ENCODE measurements at places on chromosomes 6 and 20.

DNA sequence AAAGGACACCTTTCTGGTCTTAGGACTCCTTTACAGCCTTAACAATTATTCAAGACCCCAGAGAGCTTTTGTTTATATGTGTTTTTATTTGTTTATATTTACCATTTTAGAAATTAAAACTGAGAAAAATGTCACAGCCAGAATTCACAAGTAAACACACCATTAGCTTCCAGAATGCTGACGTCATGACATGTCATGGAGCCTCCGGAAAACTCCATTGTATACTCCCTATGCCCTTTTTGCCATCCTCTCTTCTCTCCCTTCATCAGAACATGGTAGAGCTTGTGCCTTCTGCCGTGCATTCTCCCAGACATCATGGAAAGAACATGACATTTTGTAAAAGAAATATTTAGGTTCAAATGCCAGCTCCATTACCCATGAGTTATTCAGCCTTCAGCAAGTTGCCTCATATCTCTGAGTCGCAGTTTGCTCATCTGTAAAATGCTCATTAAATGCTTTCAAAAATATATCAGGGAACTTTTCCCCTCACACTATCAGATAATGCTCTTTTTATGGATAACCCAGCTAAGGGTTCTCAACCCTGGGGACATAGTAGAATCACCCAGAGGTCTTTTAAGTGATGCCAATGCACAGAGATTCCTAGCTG is 27.8 kb downstream of the TNFAIP3 start:
- no peak for DNase-seq

GRCh38 chr6:25302677-25303128 is 23.5 kb downstream of the CARMIL1 start:
- DNase-seq: no peak

DNA sequence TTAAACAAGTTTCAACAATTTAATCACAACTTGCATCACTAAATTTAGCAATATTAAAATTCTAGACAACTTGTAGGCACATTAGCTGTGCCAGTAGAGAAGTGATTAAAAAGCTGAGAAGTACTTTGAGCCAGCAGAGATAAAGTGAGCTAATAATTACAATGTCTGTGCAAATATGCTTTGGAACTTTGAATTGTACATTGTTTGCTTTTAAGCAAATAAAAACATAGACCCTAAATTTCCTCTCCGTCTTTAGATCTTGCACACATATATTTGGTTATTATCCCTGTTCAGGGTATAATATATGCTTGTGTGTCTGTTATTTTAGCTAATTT is 44.2 kb upstream of the DEFB112 start:
- no peak for DNase-seq

DNA sequence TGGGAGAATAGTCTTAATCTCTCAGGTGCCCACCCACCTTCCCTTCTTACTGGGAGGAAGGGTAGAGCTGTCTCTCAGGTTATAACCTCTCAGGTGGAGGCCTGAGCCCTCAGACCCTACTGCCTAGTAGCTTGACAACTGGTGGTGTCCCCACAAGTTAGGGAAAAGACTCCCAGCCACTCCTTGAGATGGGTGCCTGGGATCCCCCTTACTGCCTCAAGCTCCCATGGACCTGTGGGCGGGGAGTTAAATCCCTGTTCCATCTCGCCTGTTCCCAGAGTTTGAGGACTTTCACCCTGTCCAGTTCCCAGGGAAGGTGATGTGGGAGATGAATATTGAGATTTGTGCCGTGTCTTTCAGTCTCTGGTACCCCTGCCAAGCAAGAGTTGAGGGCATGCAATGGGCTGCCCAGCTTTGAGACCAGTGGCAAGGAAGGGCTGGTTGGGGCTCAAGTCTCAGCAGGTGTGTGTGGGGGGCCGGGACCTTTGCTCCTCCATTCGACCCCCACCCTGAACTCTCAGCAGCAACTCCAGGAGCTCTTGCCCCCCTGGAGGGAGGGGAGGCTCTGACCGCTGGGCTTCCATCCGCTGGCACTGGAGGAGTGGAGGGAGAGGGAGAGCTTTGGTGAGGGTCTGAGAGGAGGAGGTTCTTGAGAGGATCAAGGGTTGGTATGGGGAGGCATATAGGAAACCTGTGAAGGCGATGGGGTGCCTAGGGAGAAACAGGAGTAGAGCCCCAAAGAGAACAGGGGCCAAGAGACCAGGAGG is 1.1 kb upstream of the PBX2 start:
- no peak for DNase-seq

GRCh38 chr6:63964366-63964765 is 328.8 kb downstream of the PHF3 start:
- DNase-seq: no peak

GRCh38 chr6:44641344-44642031 is 254.0 kb downstream of the CDC5L start:
- no peak for DNase-seq

DNA sequence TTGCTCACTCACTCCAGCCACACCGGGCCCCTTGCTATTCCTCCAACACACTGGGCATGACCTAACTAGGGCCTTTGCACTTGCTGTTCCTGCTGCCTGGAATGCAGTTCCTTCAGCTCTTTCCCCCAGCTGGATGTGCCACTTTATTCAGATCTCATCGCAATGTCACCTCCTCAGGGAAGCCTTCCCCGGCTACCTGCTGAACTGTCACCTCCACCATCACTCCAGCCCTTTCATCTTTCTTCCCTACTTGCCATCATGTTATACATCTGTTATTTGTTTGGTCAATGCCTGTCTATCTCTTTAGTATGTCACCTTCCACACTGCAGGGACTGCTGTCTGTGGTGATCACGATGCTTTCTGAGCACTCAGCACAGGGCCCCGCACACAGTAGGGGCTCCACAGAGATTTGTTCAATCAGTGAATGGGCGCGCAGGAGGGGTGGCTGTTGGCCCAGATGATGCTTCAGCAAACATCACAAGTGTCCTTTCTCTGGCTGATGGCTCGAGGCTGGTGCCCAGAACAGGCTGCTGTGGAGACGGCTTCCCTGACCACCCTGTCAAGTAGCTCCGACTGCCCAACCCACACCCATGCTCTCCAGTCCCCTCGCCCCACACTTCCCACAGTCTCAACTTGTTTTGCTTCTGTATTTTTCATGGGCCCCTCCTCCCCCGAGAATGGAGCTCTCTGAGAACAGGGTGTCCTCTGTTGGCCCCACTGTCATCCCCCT is 31.8 kb downstream of the CEBPB start:
- no peak for DNase-seq

DNA sequence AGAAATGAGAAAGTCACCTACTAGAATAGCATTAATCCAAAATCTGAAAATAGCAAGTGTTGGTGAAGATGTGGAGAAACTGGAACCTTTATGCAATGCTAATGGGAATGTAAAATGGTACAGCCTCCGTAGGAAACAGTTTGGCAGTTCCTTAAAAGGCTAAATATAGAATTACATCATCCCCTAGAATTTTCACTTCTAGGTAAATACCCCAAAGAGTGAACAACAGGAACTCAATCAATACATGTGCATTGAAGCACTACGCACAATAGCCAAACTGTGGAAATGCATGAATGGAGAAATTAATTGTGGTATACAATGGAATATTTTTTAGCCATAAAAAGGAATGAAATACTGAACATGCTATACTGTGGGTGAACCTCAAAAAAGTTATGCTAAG is 982.0 kb upstream of the FLRT3 start:
- no peak for DNase-seq

GRCh38 chr6:148983966-148984365 is 237.1 kb downstream of the UST start:
- no peak for DNase-seq

DNA sequence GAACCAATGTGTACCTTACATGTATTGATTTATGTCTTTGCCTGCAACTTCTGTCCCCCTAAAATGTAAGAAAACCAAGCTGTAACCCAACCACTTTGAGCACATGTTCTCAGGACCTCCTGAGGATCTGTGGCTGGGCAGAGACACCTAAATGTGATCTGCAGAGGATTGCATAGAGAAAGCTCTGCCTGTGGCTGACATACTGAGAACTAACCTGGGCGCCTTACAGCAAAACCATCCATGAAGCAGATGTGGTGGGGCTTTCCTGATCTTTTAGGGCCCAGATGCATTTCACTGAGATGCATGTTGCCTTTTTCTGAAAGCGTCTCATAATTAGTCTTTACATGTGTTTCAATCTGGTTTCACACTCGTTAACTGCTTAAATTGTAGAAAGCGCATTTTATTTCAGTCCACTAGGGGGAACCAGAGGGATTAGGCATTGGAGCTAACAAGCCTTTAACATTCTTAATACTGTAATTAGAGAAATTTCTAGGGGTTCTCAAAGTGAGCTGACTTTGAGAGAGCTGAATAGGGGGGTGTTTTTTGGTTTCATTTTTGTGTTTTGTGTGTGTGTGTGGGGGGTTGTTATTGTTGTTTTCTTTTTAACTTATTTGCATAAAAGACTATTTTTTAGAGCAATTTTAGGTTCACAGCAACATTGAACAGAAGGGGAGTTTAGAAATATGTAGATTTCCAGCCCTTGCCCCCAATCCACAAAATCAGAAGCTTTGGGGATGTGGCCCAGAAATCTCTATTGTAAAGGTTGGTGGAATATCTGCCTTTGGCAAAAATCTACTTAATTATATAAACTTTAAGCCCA is 50.9 kb upstream of the FAM184A start:
- no peak for DNase-seq

- no peak for DNase-seq
Measured at GRCh38 chr6:37238381-37238780, 19.2 kb upstream of the TBC1D22B start.

- DNase-seq: no peak
Measured at GRCh38 chr6:106801256-106801655, 171.9 kb downstream of the QRSL1 start.

GRCh38 chr20:42435230-42435629 is 754.5 kb downstream of the PTPRT start:
- DNase-seq: no peak

GRCh38 chr6:3414327-3415081 is 42.3 kb downstream of the SLC22A23 start:
- DNase-seq: peak; percentile 6

GRCh38 chr6:19380293-19380692 is 456.9 kb upstream of the ID4 start:
- no peak for DNase-seq

- DNase-seq: no peak
Measured at GRCh38 chr6:11460001-11460668, 77.4 kb upstream of the TMEM170B start.

DNA sequence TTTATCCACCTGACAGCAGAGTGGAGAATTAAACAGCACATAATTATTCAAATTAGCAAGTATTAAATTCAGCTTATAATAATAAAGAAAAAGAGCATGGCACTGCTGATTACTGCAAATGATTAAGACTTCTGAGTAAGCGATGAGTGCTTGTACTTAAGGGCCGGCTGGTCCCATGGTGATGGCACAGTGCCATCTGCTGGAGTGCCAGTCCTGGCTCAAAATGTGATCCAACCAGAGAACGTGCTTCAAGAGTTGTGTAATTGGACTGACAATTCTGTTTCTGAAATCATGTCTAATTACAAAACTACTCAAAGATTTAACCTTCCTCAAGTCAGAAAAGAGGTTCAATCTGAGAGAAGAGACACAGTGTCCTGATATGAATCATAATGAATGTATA is 181.6 kb upstream of the RGS17 start:
- DNase-seq: peak; percentile 12

DNA sequence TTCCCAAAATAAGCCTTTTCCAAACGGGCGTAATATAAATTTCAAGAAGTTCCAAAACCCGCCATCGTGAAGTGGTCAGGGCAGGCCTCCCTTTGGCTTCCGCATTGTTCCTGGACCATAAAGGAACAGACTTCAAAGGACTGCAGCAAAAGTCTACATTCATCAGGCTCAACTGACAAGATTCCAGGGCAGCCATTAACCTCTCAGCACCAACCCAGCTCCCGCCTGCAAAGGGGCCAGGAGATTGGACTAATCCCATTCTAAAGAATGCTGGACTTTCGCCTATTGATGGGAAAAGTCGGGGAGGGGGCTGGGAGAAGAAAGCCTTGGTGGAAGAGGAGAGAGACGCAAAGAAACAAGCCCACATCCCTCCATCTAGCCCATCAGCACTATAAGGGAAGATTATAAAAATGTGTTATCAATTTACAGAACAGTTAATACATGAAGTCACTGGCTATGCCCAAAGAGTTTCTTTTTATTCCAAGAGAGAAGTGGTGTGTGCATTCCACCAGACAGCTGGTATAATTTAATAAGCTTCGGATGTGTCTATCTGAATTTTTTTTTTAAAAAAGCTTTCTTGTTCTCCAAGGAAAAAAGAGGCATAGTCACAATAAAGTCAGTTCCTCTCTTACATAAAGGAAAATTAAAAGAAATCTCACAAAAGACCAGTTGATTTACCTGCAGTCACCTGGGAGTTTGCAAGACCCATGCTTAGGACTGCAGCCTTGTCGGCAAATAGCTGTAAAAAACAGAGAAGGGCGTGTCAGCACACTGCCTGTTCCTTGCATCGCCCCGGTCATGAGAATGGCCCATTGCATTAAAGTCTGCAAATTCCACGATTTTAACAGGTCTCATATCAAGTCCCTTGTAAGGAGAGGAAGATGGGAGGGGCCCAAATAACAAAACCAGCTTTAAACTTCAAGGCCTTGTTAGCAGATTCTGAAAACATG is 17.8 kb downstream of the JAG1 start:
- DNase-seq: no peak

GRCh38 chr6:134308800-134309199 is 9.1 kb downstream of the SGK1 start:
- no peak for DNase-seq

DNA sequence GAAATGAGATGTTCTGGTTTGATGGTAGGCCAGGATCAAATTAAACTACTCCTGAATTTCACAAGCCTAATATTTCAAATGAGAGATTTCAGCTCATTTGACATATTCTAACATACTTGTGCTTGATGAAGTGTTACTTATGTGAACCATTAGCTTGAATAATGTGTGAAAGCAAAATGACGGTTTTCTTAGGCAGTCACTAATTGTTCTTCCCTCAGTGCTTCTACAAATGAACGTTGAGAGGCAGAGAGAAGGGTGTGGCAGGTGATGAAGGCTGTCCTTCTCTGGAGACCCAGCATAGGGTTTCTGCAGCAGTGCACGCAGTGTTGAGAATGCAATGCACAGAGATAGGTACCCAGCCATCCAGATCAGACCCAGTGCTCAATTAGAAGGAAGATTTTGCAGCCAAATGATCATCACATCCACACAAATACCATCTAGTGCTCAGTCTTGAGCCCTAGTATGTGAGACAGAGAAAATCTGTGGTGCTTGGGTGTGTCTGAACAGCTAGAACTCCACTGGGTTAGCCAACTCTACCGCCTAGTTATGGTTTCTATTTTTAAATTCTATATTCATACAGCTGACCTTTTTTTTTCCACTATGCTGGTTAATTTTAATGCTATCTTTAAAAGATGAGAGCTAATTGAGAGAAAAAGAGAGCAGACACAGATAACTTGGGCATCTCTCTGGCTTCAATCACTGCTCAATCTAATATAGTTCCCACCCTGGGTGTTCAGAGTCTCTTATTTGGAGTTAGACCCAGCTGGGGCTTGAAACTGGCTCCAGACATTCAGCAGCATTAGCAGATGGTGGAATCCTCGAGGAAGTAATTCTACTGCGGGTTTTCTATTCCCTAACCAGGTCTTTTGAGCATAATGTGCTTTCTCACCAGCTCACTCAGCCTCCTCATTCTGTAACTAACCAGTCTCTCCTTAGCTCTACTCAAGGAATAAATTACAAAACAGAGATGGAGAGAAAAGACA is 4.4 kb upstream of the MYLIP start:
- no peak for DNase-seq

- no peak for DNase-seq
Measured at GRCh38 chr6:165618241-165618640, 44.8 kb downstream of the PDE10A start.

Data from activated naive CD8-positive, alpha-beta T cell treated with anti-CD3 and anti-CD28 coated beads for 36 hours (primary cell).